Right hindlimb (tissue), 1 donor: ENCODE measurements at places on chromosomes 5 and 9.

DNA sequence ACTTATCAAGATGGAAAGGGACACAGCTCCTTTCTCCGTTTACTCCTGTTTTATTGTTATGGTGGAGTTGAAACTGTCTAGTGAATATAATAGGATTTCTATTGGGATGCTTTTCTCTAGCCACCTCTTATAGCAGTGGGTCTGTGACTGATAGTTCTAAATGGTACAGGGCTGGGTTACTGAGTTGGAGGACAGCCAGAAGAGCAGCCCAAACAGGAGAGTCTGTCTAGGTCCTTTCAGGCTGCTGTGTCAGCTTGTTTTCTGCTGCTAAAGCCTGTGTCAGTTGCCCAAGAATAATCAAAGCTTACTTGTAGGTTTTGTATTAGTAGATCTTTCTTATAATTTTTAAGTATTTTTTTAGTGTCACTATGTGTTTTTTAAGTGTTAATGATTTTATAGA is 356.0 kb upstream of the SEMA6A start:
- no peak for DNase-seq

GRCh38 chr5:59753599-59753998 is 139.9 kb downstream of the PDE4D start:
- DNase-seq, result no peak

DNA sequence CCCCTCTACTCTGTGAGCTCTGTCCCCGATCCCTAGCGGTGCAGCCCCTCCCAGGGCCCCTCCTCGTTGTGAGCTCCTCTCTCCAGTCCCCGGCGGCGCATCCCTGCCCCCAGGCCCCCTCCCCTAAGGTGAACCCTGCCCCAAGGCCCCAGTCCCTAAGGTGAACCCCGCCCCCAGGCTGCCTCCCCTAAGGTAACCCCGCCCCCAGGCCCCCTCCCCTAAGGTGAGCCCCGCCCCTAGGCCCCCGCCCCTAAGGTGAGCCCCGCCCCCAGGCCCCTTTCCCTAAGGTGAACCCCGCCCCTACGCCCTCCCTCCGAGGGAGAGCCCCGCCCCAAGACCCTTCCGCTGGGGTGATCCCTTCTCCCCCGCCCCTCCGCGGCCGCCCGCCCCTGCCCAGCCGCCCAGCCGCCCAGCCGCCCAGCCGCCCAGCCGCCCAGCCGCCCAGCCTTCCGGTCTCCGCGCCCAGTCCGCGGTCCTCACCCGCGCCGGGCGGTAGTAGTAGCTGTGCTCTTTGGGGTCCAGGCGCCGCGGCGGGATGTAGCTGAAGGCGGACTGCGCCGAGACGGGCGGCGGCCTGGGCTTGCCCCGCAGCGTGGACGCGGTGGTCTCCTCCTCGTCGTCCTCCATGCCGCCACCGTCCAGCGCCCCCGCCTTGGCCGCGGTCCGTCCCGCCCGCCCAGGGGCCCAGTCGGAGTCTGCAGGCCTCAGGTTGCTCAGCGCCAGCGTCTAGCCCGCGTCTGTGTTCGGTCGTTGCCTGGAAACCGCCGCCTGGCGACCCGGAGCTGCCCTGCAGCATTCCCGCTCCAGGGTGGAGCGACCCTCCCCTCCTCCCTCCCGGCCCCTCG is at the start of gene CFAP90:
Gene CFAP90, minus strand, starts transcription at position 739 of the 845 bp plus-strand sequence. Its CDS starts 112 bp downstream, at position 627.
- DNase-seq, result peak; percentile 83

DNA sequence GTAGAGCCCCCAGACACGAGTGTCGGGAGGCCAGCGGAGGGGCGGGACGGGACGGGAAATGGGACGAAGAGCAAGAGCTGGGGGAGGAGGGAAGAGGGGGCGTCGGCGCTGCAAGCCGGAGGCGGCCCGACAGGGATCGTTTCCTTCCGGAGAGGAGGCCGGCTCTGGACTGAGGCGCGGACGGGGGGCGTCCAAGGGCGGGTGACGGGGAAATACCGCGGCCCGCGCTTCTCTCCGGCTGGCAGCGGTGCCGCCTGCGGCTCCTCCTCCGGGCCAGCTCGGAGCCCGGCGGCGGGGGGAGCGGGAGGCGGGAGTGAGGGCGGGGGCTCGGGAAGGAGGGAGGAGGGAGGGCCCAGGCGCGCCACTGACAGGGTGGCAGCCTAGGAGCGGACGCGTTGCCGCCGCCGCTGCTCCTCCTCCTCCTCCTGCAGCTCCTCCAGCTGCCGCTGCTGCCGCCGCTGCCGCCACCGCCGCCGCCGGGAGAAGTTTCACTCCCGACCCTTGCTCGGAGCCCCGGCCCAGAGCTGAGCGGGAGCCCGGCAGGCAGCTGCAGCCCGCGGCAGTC is at the start of gene CHSY3:
Gene CHSY3, plus strand, starts transcription at position 364 of the 565 bp plus-strand sequence.
- peak; percentile 93 for DNase-seq

- no peak for DNase-seq
These were observed 14.4 kb downstream of the NACC2 start for GRCh38 chr9:136080716-136081112.

DNA sequence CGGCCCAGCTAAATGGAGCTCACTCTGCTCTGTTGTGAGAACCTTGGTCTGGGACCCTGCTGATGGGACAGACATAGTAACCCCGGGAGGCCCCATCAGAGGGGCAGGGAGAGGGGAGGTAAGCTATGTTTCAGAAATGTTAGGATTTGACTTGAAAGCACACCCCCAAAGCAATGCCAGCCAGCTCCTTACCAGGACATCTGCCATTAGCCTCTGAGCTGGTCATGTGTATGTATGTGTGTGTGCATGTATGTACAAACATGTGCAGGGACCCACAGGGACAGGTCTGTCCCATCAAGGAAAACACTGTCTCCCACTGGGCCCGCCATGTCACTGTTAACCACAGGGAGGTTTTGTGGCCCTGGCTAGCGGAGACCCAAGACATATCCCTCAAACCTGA is 14.5 kb downstream of the SLC22A4 start:
- DNase-seq, result no peak

- no peak for DNase-seq
These were observed 1.9 kb downstream of the GABRP start for GRCh38 chr5:170785416-170785815.

DNA sequence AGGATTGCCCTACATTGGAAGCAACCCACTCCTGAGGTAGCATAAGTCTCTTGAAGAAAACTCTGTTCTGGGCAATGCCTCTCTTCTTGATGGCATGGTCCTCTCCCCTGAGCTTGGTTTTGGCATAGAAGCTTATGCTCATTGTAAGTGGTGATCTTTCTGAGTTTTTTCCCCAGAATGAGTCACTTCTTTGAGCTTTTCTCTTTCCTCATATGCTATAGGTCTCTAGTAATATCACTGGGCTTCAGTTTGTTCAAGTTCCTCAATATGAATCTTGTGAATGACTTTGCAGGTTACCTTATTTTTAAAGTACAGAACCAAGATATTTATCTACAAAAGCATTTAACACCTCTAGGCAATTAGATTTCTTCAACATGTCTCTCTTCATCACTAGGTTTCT is 76.5 kb upstream of the ATG10 start:
- no peak for DNase-seq

- no peak for DNase-seq
These were observed 112.0 kb upstream of the PITX1 start for GRCh38 chr5:135145985-135146384.

DNA sequence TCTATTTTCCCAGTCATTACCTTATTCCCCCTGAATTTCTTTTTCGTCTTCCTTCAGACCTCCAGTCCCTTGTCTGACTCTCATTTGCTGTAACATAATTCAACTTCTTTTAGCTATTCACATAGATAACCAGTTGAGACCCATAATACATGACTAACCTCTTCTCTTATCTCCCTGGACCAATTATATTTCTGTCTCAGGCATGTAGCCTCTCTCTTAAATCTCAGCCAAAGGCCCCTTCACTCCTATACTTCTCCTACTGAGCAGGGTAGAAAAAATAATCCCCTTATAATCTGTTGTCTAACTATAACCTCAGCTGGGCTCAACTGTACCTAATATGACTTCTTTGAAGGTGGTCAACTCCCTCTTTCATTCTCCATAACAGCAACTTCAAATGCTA is 20.9 kb downstream of the RANBP6 start:
- DNase-seq, result no peak

- DNase-seq, result no peak
These were observed 277.2 kb upstream of the ADRA1B start for GRCh38 chr5:159638954-159639559.

DNA sequence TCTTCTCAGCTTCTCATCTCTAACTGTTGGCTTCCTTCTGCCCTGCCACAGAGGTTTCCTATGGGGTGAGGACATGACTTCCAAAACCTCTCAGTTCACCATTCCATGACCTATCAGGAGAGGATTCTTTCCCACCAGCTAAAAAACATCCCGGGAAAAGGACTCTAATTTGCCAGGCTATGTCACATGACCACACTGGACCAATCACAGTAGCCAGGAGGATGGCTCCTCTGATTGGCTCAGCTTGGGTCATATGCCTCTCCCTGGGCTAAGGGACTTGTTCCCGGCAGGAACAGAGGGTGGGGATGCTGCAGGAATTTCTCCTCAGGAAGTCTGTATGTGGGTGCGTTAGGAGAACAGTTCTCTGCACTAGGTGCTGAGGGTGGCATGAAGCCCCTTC is 40.3 kb upstream of the XPA start:
- DNase-seq, result no peak

DNA sequence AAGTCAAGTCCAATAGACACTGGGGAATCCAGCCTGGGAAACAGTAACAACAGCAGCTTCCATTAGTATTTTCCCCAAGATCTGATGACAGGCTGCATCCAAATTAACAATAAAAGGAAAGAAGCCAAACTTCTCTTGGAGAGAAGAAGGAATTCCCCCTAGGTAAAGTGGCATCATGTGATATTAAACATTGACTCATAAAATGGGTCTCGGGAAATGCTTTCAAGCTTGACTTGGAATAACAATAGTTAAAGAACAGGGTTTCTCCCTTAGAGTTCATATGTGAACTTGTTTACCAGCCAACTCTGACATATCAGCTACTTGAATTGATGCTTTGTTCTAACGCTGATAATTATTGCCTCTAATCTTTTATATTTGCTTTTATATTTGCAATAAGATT is 45.4 kb downstream of the ENTREP1 start:
- no peak for DNase-seq

GRCh38 chr5:40052808-40053207 is 626.9 kb upstream of the PTGER4 start:
- DNase-seq, result no peak

- no peak for DNase-seq
These were observed 184.6 kb downstream of the KDM4C start for GRCh38 chr9:6942406-6942805.

- DNase-seq, result no peak
These were observed 12.7 kb upstream of the TMEM174 start for GRCh38 chr5:73160239-73160671.

DNA sequence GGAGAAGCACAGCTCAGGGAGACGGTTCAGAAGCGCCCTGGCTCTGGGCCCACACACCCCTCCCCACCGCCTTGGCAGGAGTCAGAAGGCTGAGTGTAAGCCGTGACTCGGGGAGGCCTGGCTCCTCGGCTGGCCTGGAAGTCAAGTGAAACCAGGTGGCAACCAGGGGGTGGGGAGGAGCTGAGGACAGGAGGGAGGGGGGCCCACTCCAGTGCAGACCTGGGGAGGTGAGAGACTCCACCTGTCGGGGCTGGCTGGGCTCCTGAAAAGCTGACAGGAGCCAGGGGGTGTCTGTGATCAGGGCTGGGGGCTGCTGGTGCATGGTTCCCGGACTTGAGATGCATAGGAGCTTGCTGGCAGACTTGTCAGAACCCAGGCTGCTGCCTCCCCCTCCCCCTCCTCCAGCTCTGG is 150.2 kb upstream of the PHYKPL start:
- DNase-seq, result peak; percentile 64

GRCh38 chr5:160923411-160923810 is 71.4 kb upstream of the ATP10B start:
- no peak for DNase-seq

- DNase-seq, result peak; percentile 92
These were observed 69.0 kb downstream of the SLC28A3 start for GRCh38 chr9:84271531-84271900.

DNA sequence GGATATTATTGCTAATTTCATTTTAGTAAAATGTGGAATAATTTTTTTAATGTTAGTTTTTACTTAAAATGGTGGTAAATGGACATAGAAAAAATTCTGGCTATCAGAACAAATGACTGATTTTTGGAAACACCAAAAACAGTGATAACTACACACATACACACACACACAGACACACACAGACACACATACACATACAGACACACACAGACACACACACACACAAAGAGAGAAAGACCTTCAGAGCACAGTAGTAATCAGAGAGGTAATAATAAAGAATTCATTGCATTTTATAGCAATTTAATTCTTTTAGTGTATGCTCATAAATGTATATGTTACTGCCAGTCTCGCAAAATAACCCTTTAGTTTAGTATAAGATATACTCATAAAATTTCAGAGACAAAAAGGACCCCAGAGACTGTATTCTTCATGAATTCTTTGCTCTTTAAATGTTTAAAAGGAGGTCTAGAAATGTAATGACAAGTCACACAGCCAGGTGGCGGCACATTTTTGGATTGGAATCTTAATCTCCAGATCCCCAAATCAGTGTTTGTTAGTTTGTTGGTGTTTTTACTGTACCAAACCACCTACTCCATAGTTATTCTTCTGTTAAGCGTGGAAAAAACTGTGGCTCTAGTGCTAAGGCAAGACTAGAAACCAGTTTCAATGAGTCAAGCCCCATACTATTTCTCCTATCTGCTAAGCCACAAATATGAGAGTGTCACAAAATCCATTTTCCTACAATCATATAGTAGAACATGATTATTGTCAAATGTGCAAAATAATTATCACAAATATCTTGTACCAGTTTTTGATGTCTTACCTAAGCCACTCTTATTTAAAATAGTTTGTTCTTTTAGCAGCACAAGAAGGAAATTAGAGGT is 109.9 kb downstream of the EDIL3 start:
- peak; percentile 24 for DNase-seq

DNA sequence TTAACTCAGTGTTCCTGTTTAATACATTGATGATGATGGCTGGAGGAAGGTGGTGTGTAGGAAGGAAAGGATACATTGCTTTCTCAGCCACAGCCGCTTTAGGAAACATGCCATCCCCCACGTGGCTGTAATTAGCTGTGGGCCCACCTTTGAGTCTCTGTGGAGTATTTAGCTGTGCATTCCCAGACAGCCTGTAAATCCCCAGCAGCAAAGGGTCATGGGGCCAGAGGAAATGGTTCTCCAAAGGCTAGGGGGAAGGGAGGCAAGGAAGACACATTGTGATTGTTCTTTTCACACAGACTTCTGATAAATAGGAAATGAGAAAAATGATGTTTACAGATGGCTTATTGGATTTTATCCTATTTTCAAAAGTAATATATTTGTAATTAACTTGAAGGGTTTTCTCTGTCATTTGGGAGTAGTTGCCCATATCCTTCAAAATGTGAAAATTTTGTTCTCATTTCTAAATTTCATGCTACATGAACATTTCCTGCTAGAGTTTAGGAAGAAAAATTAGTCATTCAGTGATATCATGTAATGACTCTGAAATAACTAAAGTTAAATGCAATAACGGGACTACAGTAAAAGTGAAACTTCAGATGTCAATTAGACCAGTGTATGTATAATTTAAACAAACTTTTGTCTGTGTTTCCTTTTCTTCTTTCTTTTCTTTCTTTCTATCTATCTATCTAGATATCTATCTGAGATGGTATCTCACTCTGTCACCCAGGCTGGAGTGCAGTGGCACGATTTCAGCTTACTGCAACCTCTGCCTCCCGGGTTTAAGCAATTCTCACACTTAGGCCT is 24.3 kb upstream of the F2R start:
- peak; percentile 39 for DNase-seq
